Glutamatergic neuron (in vitro differentiated cells): ENCODE measurements at places on chromosomes 3 and 15.
A peak's percentile ranks its signal among the peaks of the same experiment; 100 is the strongest.

- no peak for DNase-seq
Measured at GRCh38 chr15:93759629-93760028, 471.7 kb upstream of the MCTP2 start.

DNA sequence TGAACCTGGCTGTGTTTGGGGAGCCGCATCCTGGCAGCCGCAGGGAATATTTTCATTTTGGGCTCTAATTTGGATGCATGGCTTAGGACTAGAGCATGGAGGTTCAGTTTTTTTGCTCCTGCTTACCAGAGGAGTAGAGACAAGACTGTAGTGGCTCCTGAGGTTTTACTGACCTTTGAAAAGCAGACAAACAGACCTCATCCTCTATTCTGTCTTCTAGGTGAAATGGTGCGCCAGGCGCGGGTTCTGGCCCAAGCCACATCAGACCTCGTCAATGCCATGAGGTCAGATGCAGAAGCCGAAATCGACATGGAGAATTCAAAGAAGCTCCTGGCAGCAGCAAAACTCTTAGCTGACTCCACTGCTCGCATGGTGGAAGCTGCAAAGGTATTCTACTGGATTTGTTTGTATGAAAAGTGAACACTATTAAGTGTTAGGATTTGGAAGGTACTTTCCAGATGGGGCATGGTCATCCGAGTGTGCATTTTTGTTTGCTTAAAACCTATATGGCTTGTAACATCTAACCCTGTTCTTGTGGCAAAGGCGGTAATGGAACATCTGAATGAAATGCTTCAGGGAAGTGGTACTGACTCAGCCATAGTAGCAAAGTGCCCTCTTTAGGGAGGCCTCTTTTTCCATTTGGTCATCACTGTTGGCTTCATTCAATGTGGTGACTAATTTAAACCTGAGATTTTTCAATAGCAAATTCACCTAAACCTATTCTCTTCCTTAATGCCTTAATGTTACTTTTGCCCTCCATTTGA, 330.7 kb upstream of the TPM1 start:
- DNase-seq: no peak

DNA sequence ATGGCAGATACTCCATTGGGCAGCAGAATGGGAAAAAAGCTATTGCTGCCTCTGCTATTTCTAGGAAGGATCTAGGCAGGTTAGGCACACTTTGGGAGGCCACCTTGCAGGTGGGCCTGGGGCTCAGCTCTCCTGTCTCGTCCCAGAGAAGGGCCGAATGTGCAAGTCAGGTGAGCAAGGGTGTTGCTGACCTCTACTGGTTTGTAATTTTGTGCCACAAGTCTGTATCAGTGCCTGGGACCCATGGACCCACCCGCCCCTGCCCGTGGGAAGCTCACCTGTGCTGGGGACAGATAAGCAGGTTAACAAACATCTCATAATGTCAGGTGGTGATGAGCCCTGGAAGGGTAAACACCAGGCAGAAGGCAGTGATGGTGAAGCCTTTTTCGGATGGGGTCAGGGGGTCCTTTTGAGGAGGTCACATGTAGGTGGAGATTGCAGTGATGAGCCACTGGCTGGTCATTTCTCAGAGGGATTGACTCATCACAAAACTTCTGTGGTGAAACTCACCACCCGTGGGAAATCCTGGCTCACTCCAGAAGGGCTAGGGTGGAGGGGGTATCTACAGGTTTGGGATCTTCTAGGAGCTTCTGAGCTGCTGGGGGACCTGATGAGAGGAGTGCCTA, 161.3 kb downstream of the KLF13 start:
- DNase-seq: no peak

GRCh38 chr15:86493884-86494283, 414.2 kb downstream of the AGBL1 start:
- no peak for DNase-seq

DNA sequence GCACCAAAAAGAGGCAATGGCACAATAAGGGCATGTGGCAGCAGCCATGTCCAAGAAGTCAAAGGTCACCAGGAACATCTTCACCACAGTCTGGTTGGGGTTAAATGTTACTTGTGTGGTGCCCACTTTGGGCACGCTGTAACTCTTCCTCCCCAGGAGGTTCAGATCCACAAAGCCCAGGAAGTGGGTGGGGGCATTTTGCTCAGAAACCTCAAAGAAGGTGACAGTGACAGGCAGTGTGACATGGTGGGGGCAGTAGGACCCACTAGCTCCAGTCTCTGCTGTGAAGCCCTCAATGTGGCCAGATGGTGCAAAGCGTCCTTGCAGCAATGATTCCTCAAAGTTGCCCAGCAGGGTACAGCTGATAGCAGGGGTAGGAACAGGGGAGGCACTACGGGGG, 5.8 kb downstream of the ZNF80 start:
- no peak for DNase-seq

- DNase-seq: no peak
Measured at GRCh38 chr3:139248593-139249255, 95.1 kb upstream of the MRPS22 start.

DNA sequence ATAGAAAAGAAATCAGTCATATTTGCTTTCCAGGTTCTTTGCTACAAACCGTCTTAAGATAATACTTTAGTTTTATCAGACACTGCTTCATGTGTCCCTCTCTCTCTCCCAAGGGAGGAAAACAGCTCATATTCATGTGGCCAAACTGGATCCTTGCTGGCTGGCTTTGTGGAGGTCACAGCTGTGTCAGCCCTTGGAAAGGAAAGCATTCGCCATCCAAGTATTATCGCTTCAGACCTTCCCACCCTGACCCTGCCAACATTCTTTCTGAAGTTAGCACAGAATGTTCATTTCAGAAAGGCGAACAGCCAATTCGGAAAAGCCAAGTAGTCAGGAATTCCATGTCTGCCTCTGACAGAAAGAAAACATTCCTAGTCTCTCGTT, 213.6 kb downstream of the FEZF2 start:
- DNase-seq: no peak

DNA sequence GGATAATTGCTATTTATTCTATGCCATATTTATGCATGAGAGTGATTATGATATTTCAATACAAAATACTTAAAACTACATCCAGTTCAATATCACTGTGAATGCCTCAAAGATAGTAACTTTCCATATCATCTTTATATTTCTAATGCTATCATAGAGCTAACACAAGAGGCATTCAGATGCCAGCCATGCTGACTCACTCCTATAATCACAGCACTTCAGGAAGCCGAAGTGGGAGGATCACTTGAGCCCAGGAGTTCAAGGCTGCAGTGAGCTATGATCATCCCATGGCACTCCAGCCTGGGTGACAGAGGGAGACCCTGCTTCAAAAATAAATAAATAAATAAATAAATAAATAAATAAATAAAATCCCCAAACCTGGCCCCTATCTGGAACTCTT, 498.7 kb downstream of the EPHA3 start:
- DNase-seq: no peak

DNA sequence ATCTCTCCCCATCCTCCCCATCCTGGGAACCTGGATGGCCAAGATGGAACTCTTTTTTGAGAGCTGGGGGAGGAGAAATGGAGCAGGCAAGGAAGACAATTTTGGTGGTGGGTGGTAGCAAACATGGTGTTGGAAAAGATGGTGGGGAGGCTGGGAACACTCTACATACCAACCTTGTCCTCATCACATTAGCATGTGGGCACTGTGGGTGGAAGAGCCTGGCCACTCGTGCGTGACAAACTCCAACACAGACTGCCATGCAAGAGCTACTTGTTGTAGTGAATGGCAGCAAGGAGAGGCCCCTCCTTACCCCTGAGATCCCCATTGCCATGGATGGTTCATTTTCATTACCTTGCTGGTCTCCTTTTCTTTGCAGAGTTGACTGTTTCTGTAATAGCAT, 262.6 kb downstream of the RPLP1 start:
- no peak for DNase-seq

GRCh38 chr3:185948292-185948691, 10.5 kb upstream of the TRA2B start:
- DNase-seq: no peak

GRCh38 chr3:53166206-53166605, 5.2 kb downstream of the PRKCD start:
- no peak for DNase-seq

DNA sequence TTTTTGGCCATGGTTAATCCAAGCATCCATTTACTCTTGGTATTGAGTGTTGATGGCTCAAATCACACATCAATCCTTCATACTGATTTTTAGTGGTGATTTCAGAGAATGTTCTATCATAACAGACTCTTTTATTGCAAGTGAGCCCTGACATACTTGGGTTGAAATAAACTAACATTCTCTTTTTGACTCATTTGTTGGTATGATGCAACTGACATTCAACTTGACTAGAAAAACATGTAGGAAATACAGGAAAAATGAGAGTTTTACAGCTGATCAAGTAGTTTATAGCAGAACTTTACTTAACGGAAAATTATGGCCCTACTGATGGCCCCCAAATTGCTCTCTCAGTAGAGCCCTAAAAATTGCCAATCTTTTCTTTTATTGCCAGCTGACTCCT, 173.9 kb upstream of the CD96 start:
- DNase-seq: no peak

DNA sequence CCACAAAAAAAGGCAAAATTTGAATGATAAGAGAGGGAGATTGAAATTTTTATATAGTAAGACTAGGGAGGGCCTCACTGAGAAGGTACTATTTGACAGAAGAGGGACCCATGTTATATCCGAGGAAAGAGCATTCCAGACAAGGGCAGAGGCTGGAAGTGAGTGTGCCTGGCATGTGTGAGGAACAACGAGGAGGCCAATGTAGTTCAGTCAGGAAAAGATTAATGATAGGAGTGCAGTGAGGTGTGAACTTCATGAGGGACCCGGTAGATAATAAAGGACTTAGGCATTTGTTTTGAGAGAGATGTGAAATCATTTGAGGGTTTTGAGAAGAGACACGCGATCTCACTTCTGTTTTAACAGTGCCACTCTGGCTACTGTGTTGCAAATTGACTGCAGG, 36.3 kb downstream of the ASTE1 start:
- no peak for DNase-seq

GRCh38 chr3:142366434-142366833, 81.4 kb downstream of the XRN1 start:
- DNase-seq: no peak

DNA sequence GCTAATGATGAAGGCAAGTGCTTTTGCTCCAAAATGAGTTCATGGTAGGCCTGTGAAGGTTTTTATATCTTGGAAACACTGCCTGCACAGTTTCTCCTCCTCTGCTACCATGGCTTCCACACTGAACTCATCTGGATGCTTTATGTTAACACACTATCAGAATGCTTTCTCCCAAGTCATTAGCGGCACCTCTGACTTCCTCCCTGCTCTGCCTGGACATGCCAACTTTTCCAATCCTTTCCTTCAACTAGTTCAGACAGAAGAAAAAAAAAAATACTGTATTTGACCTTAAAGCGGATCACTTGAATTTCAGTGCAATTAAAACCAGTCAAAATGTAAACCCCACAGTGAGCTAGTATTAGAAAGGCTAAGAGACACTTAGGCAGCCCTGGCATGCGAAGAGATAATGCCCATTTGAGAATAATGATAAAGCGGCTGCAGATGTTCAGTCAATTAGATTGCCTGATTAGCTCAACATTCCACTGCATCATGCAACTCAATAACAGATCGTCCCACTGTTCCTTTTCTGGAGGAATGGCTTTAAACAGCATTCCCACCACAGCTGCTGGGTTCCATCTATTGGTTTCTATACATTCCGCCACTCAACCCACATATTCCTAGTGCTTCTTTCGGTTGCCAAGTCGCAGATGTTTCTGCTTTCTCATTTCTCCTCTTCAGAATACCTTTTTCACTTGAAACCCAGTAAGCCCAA, 51.7 kb downstream of the CNTN3 start:
- no peak for DNase-seq

GRCh38 chr3:132997404-132998185, 40.6 kb upstream of the TMEM108 start:
- DNase-seq: no peak

GRCh38 chr3:195774917-195775316, 36.8 kb downstream of the MUC4 start:
- peak; percentile 75 for DNase-seq

DNA sequence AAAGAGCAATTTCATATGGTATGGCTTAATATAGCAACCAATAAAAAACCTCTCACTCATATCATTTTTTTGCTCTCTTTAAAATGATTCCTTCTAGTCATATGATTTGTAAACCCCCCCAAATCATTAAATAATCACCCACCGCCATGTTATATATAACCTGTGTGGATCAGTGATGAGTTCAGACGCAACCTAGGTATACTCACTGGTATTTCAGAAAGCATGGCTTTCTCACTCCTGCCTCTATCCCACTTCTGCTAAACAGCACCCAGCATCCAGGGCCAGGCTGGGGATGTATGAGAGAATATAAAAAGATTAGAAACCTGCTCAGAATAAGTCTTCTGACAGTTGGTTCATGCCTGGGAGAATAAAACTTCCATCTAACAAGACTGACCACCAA, 172.3 kb upstream of the PRICKLE2 start:
- DNase-seq: no peak

- no peak for DNase-seq
Measured at GRCh38 chr3:63046580-63046979, 171.4 kb upstream of the CADPS start.

DNA sequence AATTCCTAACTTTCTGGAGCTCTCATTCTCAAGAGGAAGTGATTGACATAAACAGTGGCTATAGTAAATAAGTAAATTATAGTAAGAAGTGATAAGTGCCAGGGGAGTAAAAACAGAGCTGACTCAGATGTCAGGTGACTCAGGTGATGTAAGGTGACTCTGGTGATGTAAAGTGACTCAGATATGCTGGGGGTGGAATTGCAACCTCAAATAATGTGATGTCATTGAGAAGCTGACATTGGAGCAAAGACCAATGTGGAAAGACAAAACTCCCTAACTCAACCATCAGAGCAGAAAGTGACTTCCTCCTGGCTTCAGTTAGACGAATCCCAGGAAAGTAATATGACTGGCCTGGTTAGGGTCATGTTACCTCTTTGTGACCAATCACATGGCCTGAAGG, 144.2 kb upstream of the SNTN start:
- no peak for DNase-seq

DNA sequence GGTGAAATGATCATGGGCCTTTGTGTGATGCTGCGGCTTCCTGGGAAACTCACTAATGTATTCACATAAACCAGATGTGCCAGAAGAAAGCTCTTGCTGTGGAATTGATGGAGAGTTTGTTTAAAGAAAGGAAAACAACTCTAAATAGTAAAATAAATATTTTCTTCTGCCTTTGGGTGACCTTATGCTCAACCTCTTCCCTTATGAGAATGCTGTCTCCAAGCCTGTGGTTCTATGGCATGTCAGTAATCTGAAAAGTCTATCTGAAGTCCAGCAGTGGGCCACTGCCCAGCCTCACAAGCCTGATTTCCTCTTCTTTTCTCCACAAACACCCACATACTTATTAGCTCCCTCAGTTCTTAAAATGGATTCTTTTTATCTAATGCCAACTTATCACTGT, 49.9 kb upstream of the PHLDB2 start:
- DNase-seq: no peak

GRCh38 chr3:172520301-172520831, 2.9 kb downstream of the TNFSF10 start:
- DNase-seq: no peak

- DNase-seq: no peak
Measured at GRCh38 chr3:193129607-193130006, 111.4 kb upstream of the PLAAT1 start.

GRCh38 chr3:98583766-98584165, 9.6 kb downstream of the CPOX start:
- DNase-seq: no peak

GRCh38 chr3:10935846-10936631, 56.5 kb upstream of the SLC6A1 start:
- peak; percentile 5 for DNase-seq

- no peak for DNase-seq
Measured at GRCh38 chr15:96958721-96959120, 628.2 kb downstream of the NR2F2 start.
